ENCODE measurements at places on chromosomes 3 and 15.

- peak; percentile 82 for DNase-seq
Observed at GRCh38 chr3:186783731-186784515, 546 bp downstream of the EIF4A2 start.

- no peak for DNase-seq
Observed at GRCh38 chr3:192273001-192273696, 454.2 kb downstream of the FGF12 start.

DNA sequence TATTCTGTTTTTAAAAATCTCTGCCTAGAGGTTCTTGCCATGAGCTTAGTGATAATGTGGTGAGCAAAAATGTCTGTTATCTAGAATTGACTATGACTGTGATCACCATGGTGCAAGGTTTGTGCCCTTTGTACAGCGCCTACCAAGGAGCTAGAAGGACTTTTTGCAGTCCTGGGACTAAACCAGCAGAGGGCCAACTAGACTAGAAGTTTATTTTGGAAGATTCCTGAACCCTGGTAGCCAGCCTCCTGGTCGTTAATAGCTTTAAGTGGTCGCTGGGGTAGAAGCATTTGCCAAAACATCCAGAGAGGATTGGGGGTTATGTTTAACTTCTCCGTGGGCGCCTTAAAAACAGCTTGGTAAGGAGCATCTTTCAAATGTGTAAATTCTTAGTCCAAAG is 7.8 kb downstream of the SCG5 start:
- peak; percentile 17 for DNase-seq

GRCh38 chr15:68010361-68011153 is 43.6 kb upstream of the PIAS1 start:
- DNase-seq, result no peak

- DNase-seq, result no peak
Observed at GRCh38 chr3:190697901-190698300, 164.6 kb downstream of the GMNC start.

DNA sequence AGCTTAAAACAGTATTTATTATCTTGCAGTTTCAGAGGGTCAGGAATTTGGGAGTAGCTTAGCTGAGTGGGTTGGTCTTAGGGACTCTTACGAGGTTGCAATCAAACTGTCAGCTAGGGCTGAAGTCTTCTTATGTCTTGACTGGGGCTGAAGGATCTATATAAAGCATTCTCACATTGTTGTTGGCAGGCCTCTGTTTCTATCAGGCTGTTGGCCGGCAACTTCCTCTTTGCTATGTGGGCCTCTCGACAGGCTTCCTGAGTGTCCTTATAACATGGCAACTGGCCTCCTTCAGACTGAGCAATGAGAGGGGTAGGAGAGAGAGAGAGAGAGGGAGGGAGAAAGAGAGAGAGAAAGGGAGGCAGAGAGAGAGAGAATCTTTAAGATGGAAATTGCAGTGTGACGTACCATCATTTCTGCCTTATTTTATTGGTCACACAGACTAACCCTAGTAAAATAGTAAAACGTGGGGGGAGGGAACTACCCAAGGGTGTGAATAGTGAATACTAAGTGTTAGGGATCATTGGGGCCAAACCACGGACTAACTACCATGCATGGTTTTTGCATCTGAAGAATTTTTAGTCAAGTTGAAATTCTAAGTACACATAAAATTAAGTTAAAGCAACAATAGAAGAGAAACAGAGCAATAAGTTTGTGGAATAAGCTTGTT is 16.1 kb downstream of the FGF7 start:
- peak; percentile 56 for DNase-seq

- DNase-seq, result peak; percentile 68
Observed at GRCh38 chr15:51846463-51847230, 17.2 kb downstream of the TMOD3 start.

DNA sequence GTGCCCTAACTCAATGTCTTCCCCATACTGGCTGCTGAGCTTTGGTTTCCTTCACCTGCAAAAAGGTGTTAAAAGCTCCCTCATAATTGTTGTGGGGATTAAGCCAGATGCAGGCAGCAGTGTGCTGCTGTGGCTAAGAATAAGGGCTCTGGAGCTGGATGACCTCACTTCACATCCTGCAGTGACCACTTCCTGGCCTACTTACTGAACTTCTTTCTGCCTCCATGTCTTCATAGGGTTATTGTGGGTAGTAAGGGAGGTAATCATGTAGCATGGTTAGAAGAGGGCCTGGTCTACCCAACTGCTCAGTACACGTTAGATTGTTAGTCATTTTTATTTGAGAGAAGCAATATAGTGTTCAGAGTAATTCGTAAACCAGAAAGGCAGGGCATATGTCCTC is 18.4 kb downstream of the GYG1 start:
- DNase-seq, result no peak

DNA sequence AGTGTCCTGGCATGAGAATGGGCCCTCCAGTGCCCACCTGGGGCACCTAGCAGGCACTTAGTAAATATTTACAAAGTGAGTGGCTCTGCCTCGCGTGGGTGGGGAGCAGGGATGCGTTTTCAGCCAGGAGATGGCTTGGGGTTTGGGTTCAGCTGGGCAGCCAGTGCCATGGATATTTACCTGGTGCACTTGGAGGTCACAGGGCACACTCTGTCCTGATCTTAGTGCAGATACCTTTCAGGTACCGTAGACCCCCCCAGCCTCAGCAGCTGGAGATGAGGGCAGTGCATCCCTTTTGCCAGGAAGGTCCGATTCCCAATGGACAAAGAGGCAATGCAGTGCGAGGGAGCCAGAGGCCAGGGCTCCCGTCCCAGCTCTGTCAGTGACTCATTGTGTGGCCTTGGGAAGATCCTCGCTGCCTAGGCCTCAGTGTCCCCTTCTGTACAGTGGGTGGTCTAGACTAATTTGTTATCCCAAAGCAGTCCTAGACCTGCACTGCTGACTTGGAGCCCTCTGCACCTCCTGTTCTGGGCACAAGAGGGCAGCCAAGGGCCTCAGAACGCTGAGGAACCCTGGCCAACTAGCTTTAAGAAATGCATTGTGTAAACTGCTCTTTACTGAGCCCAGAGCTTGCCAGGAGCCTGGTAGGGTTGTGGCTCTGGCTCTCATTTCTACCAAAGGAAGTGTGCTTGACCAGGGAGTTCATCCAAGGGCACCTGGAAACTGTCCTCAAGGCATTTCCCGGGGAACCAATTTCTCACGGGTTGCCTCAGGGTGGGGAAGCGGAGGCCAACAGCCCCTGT is 16.0 kb downstream of the HDAC11 start:
- DNase-seq, result peak; percentile 84

DNA sequence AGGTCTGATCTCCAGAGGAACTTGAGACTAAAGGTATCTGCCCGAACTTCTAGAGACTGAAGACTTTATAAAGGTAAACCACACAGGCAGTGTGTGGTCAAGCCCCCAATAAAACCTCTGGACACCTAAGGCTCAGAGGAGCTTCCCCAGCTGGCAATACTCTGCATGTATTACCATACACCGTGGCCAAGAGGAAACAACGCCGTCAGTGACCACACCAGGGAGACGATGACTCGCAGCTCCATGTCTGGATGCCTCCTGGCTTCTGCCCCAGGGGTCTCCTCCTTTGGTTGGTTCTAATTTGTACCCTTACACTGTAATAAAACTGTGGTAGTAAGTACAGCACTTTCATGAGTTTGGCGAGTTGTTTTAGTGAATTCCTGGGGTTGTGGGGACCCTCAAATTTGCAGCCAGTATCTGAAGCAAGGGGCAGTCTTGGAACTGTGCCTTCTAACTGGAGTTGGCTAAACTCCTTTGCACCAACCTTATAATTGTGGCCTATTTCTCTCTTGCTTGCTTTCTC is 32.1 kb upstream of the BCL2L10 start:
- DNase-seq, result no peak

DNA sequence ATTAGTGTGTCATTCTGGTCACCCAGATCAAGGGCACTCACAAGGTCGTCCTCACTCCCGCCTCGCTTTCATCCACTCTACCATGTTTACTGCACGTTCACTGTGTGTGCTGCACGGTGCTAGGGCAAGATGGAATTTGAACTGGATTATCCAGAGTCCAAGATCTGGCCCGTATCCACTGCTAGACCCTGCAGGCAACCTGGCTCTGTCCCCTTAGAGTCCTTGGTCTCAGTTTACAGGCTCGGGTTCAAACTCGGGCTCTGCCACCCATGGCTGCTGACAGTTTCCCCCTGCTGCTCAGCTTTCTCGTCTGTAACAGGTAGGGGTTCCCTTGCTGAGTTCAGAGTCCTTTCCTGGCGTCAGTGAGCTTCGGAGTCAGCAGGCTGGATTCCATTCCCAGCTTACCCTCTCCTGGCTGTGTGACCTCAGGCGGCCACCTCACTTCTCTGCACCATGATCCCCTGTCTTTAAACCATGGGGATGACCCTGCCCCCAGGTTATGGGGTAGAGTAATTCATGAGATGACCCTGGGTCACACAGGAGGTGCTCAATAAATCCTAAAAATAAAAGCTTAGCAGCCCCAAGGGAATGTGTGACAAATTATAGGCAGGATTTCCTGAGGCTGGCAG is 79.6 kb upstream of the SLC6A6 start:
- no peak for DNase-seq

- DNase-seq, result peak; percentile 62
Observed at GRCh38 chr15:44550256-44550655, 13.3 kb downstream of the EIF3J start.

DNA sequence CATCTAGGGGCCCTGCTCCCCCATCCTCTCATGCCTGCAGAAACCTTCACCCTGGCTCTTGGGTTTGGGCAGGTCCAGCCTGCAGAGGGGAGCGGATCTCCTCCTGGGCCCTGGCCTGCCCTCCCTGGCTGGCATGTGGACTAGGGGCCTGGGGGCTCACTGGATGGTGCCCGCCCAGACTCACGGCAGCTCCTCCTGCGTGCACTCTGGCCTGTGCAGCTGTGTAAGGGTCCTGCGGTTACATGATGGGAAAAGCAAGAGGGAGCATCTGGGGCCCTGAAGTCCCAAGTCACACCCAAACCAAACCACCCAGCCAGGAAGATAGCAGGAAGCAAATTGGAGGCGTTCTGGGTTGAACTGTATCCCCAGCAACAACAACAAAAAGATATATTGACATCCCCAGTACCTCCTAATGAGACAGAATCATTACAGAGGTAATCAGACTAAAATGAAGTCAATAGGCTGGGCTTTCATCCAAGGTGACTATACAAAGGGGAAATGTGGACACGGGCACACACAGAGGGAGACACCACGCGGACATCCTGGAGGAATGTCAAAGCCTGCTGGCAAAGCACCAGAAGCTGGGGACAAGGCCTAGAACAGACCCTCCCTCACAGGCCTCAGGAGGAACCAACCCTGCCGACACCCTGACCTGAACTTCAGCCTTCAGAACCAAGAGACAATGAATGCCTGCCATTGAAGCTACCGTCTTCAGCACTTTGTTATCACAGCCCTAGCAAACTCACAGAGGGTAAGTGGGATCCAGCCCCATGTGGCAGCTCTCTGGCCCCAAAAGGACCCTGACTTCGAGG is 10.4 kb upstream of the CLK3 start:
- DNase-seq, result no peak

DNA sequence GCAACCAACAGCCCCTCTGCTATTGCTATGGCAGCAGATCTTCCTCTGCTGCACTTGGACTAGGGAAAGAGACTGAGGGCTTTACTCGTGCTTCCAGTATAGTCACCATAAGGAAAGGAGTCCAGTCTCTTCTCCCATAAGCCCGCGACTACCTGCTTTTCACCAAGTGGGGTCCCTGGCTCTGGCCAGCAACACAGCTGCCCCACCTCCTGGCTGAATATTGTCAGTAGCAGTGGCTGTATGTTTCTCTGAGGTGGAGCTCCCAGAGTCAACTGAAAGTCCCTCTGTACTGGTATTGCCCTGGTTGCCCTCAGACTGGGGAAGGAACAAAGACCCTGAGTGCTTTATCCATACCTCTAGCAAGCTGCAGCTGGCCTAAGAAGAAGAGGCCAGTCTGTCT is 719.6 kb downstream of the SQOR start:
- no peak for DNase-seq

GRCh38 chr15:101158166-101159095 is 93.4 kb downstream of the CHSY1 start:
- no peak for DNase-seq

DNA sequence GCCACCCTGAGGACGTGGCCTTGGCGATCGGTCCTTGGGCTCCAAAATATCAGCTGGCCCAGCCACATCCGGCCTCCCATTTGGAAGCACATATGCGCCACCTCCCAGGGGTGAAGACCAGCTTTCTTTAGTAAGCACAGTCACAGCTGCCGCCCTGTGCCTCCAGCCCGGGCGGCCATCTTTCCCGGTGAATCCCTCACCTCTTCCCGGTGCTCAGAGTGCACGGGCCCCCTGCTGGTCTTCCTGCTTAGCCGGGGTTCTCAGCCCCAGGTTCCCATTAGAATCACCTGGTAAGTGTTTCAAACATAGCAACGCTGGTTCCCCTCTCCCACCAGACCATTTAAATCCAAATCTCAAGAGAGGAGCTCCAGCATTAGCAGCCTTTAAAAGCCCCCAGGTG is 232.2 kb downstream of the VPS13C start:
- no peak for DNase-seq

DNA sequence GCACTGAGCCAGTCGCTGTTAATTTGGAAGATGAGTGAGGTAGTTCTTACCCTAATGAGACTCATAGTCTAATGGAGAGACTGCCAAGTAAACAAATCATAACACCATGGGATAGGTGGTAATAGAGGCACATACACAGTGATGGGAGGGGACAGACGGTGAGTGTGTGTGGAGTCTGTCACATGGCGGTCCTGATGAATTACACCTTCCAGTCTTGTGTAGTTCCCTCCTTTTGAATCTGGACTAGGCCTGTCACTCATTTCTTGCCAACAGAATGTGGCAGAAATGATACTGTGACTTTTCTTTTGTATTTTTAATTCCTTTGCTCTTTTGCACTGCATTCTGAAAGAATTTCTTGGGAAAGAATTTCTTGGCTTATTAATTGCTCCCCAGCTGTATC is 78.1 kb downstream of the NR1D2 start:
- DNase-seq, result no peak

DNA sequence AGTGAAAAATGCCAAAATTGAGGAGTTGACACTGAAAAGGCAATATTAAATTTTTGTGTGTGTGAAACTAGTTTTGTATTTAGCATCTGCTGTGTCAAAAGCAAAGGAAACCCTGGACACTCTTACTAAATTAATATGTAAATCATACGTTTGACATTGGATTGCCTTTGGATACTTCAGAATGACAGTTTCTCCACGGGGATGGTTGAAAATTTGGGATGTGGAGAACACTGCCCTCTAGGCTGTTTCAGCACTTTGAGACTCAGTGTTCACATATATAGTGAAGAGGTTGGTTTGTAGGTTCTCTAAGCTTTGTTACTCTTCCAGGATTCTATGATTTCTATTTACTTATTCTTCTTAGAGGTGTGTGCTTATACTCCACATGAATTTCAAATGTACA is 3.0 kb downstream of the ROBO2 start:
- DNase-seq, result no peak

DNA sequence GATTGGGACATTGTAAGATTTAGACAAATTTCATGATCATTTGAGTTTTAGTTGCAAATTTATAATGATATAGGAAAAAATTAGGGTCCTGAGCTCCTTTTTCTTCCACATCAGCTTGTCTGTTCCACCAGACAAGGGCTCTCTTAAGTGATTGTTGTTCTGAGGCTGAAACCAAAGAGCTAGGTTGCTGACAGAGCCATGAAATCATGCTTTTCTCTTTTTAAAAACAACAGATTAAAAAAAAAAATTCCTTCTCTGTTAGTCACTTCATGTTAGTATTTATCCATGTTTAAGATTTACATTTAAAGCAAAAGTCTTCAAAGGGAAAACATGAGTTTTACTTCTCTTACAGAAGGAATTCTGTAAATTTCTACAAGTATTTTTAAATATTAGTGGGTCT is 56.8 kb downstream of the ATP2C1 start:
- DNase-seq, result no peak
